Activated CD8-positive, alpha-beta T cell treated with anti-CD3 and anti-CD28 coated beads for 36 hours (primary cell): ENCODE measurements at places on chromosomes 5 and 9. TPM values are rescaled to one million over a fixed set of nuclear protein-coding genes. Genes with fewer than 3 reads are reported as not detected.

Gene GFI1B
- total RNA-seq = not detected

Gene PBX3
- total RNA-seq = 11.5 TPM

Gene ANKRD31
- 0.94 TPM for total RNA-seq

Gene SLC6A18
- total RNA-seq = not detected

Gene SLC45A2
- total RNA-seq = not detected

Gene PCDHB3
- total RNA-seq = not detected

DNA sequence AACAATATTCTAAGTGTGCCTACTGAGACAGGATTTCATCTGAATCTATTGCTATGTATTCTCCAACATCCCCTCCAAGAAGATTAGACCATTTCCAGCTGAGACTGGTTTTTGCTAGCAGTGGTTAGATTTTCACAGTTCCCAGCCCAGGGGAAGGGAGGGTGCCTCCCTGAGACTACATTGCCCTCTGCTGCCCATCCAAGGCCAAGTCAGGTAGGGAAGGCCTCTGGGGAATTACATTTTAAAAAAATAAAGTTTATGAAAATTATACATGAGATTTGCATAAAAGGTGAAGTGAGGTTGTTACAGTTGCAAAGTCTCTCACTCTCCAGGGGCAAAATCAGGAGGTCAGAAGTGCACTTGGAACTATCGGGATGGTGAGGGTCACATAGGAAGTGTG is 28.0 kb upstream of the SYK start:
- no peaks in the 10 kb centered on the region for H3K36me3 ChIP-seq
- no peaks in the 10 kb centered on the region for H3K4me1 ChIP-seq
- no peak for DNase-seq
- H3K4me3 ChIP-seq = no peak overlapping the region
- H3K27ac ChIP-seq = no peak overlapping the region
- peaks cover 6% of the 10 kb centered on the region for H3K27me3 ChIP-seq

GRCh38 chr9:95343725-95344287 is 26.3 kb upstream of the FANCC start:
- H3K36me3 ChIP-seq = no peaks in the 10 kb centered on the region
- H3K4me3 ChIP-seq = no peak overlapping the region
- H3K27me3 ChIP-seq = peaks cover 12% of the 10 kb centered on the region
- H3K4me1 ChIP-seq = peaks cover 5% of the 10 kb centered on the region
- H3K27ac ChIP-seq = no peak overlapping the region
- DNase-seq = no peak

DNA sequence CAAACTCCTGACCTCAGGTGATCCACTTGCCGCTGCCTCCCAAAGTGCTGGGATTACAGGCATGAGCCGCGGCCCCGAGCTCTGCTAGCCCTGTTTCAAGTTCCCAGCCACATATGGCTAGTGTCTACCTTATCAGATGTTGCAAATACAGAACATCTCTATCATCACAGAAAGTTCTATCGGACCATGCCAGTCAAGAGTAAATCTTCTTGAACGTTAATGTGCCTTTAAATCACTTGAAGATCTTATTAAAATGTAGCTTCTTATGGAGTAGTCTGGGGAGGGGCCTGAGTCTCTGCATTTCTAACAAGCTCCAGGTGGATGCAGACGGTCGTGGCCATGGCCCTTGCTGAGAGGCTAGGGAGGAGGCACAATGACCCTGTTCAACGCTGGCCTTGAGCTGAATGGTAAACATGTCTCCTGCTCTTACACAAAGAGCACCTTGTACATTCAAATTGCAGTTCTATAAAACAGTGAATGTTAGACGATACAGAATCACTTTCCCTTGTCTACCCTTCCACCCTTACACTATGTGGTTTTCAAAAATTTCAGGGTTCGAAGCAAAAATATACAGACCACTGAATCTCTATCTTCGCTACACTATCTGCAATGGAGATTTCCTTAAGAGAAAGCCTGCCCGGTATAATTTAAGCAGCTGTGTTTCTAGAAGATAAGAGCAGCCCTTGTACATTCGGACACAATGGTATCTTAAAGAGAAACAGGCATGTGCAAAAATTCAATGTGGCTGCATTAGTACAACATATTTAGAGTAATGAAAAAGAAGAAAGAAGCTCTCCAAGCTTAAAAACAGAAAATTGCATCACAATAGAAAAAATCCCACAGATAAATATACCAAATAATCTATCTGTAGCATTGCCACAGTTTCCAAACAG is 114.1 kb downstream of the FRMD3 start:
- no peak for DNase-seq
- no peak overlapping the region for H3K4me3 ChIP-seq
- H3K27me3 ChIP-seq = no peaks in the 10 kb centered on the region
- no peaks in the 10 kb centered on the region for H3K36me3 ChIP-seq
- no peaks in the 10 kb centered on the region for H3K4me1 ChIP-seq
- H3K27ac ChIP-seq = no peak overlapping the region

- peaks cover 19% of the 10 kb centered on the region for H3K4me1 ChIP-seq
- H3K27me3 ChIP-seq = no peaks in the 10 kb centered on the region
- no peak overlapping the region for H3K27ac ChIP-seq
- no peaks in the 10 kb centered on the region for H3K36me3 ChIP-seq
Measured at GRCh38 chr5:149635394-149635793, 54.1 kb downstream of the ARHGEF37 start.

DNA sequence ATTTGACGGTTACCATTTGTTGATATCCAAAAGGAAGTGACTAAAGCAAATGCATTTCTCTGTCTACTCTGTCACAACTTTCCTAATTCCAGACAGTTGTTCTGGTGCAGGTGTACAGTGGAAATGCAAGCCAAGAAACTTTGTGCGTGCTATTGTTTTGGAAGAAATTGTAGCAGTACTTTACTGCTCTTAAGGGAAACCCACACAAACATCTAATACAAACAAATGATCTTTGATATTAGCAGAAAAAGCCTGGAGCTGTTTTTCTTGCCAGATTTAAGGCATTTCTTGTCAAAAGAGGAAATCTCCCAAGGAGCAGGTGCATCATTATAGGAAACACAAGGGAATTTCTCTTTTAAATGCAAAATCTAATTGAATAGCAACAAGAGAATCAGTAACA is 2.0 kb downstream of the SNCAIP start:
- no peak for DNase-seq
- H3K27ac ChIP-seq = no peak overlapping the region
- H3K27me3 ChIP-seq = peaks cover 49% of the 10 kb centered on the region
- no peak overlapping the region for H3K4me3 ChIP-seq
- peaks cover 4% of the 10 kb centered on the region for H3K4me1 ChIP-seq
